ENCODE measurements at places on chromosomes 12 and 14.

DNA sequence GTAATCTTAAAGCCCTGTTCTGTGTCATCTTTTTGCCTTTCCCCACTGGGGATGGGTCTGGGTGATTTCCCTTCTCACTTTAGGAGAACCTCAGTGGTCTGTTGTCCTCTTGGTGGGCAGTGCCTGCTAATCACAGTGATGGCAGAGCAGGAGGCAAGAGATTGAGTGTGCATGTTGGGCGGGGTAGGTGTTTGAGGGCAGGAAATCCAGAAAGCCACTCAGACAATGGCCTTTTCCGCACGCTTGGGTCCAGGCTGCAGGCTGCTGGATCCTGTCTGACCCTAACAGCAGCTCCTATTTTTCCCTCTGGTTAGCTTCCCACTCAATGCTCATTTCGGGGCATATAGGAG lies 13.7 kb upstream of the ITGA5 start:
- no peak for DNase-seq

DNA sequence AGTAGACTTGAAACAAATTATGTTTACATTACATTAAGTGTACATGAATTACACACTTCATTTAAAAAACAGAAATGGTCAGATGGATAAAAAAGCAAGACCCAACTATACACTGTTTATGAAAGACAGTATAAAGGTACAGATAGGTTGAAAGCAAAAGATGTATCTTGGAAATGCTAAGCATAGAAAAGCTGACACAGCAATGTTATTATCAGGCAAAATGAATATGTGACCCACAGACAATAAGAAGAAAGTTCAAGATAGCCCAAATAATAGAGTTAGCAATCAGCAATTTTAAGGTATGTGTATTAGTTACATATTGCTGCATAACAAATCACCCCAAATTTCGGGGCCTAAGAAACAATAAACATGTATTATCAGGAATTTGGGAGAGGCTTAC lies 153.5 kb downstream of the DHRS2 start:
- DNase-seq: no peak

DNA sequence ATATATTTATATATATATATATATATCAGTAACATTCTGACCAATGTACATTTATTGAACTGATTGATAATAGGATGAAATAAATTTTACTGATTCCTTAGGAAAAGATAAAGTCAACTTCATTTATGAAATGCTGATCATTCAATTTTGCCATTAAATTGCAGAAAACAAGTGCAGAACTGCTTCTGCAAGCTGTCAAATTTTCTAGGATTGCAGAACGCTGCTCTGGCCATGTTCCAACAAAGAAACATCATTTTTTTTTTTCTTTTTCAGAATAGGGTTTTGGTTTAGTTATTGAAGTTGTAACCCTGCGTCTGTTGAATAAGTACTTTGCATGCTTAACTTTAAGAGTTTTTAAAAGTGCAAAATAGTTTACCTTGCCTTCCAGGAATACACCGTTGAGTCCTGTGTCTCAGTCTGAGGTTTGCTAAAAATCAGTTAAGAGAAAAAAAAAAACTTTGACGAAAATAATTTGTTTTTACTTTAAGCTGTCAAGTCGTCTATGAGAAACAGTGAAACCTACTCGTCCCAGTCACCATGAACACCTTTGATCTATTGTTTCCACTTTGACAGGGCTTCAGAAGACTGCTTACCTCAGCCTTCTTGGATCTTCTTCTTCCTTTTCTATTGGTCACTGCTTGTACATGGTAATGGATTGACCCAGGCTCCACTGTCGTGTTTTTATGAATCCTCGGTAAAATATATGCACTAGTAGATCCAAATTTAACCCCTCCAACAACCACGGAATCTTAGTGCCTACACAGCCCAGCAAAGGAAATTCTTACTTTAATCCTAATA lies at the start of gene KERA:
TSS of gene KERA (minus strand) at position 657 of the 798 bp plus-strand sequence. CDS start 1,743 bp downstream, outside the sequence.
- DNase-seq: no peak

- no peak for DNase-seq
These were observed 5.6 kb downstream of the IPO4 start for GRCh38 chr14:24183014-24183481.

DNA sequence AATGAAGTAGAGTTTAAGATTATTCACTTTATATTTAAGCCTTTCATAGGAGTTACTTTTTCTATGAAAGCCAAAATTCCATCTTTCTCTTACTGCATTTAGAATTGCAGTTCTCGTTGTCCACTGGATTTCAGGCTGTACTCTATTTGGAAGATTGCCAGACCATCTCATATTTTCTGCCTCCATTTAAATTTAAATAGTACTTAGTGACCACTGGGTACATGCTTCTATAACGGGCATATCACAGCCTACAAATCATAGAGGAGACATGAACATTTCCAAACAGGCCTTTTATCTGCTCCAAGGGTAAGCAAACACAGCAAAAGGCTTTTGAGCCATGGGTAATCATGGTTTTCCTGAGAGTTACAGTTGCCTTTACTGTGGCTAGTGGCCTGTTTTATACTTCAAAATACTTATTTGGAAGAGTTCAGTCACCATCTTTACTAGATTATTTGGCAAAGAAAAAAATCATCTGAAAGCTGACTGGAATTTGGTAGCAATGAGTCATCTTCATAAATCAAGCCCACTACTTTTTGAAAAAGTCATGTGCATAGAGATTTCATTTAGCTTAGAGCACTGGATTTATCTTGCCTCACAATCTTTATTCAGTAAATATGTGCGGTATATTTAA lies 15.7 kb downstream of the ANO6 start:
- no peak for DNase-seq

Measured in activated T-helper 1 cell treated with anti-CD3 and anti-CD28 coated beads, Interleukin-2, amount 50 U/mL, for 16 hours (primary cell).